Stimulated activated CD4-positive, alpha-beta T cell treated with anti-CD3 and anti-CD28 coated beads, Interleukin-15, amount 100 ng/mL, for 1 hour (primary cell): ENCODE measurements at places on chromosomes 3 and 15.

DNA sequence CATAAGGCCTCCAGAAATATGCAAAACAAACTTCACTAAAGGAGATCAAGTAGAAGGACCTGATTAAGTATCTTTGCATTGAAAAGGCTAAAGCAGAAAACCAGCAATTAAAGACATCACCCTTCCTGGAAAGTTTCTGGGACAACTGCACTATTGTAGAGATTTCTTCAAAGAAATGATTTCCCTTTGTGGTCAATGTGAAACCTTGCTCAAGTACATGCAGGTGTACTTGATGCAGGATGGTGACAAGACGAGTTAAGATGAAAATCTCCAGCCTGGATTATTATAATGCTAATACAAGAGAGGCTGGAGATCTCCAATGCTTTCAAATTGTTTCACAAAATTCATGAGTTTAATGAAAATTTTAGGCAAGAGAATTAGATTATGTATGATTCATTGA, 208.4 kb downstream of the TIGIT start:
- DNase-seq = no peak

DNA sequence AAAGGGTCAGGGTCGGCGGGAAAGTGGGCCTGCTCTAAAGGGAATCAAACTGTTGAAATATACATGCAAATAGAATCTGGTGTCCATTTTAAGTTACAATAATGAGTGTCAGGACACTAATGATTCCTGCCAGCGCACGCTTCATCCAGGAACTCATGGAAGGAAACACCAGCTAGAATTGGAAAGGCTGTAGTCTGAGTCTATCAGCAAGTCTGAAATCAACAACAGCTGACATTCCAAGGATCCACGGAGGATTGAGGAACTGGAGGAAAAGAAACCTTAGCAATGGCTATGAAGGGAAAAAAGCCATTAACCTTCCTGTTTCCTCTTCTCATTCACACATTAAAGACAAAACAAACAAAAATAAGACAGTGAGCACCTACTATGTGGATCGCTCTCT, 1063.1 kb downstream of the NTRK3 start:
- DNase-seq = no peak

- DNase-seq = no peak
Observed at GRCh38 chr15:100726070-100726420, 123.7 kb downstream of the ASB7 start.

DNA sequence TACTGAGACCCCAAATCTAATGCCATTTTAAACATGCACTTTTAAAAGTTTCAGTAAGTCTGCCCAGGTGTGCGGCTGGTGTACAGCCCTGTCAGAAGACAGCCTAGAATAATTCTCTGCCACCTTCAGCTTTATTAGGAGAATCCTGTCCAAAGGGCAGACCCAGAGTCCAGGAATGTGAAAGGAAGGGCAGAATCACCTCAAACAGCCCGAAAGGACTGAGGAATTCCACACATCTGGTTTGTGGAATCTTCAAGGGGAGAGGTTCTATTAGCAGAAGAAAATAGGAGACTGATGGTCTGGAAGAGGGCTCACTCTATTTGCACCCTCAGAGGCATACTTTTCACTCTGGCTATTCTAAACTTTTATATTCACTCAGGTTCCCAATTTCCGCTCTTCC, 46.6 kb downstream of the TYRO3 start:
- DNase-seq = no peak

DNA sequence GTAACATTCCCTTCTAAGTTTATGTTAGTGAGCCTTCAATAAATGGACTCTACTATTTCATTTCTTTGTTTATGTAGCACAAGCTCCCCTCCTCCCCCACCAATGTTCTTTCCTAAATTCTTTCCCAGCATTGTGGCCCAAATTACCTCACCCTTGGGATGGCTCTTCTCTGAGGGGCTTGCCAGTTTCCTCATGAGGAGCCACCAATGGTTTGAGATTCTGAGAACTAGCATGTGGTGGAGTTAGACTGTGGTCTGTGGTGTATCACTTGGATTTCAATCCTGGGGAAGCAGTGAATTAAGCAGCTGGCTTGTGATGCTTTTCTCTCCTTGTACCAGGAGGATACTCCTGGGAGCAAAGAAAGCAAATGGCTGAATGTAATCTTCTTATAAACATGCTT, 50.0 kb upstream of the NPHP3 start:
- no peak for DNase-seq

GRCh38 chr3:172750069-172750367, 508 bp upstream of the ECT2 start:
- no peak for DNase-seq

GRCh38 chr3:119288669-119289403, 5.3 kb upstream of the ARHGAP31 start:
- no peak for DNase-seq

GRCh38 chr3:105465251-105465853, 98.6 kb downstream of the ALCAM start:
- no peak for DNase-seq

DNA sequence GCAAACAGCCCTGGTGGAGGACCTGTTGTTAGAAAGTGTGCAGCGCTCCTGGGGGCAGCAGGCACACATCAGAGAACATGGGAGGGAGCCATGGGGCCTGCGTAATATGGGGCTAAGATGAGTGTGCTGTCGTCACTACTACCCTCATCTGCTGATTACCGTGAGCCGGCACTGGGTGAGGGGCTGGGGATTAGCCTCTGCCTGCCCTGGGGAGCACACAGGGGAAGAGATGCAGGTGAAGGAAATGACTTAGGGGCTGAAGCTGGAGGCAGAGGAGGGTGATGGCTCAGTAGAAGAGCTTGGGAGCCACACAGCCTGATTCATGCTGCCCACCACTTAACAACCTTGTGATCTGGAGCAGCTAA, 33.6 kb upstream of the LINGO1 start:
- DNase-seq = no peak

DNA sequence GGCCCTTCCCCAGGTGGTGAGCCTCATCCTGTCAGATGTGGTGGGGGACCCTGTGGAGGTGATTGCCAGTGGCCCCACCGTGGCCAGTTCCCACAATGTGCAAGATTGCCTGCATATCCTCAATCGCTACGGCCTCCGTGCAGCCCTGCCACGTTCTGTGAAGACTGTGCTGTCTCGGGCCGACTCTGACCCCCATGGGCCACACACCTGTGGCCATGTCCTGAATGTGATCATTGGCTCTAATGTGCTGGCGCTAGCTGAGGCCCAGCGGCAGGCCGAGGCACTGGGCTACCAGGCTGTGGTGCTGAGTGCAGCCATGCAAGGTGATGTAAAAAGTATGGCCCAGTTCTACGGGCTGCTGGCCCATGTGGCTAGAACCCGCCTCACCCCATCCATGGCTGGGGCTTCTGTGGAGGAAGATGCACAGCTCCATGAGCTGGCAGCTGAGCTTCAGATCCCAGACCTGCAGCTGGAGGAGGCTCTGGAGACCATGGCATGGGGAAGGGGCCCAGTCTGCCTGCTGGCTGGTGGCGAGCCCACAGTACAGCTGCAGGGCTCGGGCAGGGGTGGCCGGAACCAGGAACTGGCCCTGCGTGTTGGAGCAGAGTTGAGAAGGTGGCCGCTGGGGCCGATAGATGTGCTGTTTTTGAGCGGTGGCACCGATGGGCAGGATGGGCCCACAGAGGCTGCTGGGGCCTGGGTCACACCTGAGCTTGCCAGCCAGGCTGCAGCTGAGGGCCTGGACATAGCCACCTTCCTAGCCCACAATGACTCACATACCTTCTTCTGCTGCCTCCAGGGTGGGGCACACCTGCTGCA, 4.8 kb downstream of the GLYCTK start:
- no peak for DNase-seq

DNA sequence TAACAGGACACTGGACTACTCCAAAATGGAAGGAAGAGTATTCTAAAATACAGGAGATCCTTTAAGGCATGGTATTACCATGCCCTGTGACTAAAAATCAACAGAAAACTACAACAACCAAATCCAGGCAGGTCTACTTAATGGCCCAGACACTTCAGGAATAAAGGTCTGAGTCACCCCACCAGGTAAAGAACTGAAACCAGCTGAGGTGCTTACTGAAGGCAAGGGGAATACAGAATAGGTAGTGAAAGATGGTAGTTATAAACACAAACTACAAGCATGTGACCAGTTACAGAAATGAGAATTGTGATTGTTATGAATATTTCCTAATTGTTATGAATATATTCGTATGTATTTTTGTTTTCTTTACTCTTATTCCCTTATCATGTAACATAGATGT, 13.4 kb downstream of the IFT57 start:
- DNase-seq = no peak
